RPMI8226 (cell line): ENCODE measurements at places on chromosomes 12 and 14.
A peak's percentile ranks its signal among the peaks of the same experiment; 100 is the strongest.

- DNase-seq, result no peak
These were observed 40.0 kb downstream of the FRS2 start for GRCh38 chr12:69509904-69510827.

DNA sequence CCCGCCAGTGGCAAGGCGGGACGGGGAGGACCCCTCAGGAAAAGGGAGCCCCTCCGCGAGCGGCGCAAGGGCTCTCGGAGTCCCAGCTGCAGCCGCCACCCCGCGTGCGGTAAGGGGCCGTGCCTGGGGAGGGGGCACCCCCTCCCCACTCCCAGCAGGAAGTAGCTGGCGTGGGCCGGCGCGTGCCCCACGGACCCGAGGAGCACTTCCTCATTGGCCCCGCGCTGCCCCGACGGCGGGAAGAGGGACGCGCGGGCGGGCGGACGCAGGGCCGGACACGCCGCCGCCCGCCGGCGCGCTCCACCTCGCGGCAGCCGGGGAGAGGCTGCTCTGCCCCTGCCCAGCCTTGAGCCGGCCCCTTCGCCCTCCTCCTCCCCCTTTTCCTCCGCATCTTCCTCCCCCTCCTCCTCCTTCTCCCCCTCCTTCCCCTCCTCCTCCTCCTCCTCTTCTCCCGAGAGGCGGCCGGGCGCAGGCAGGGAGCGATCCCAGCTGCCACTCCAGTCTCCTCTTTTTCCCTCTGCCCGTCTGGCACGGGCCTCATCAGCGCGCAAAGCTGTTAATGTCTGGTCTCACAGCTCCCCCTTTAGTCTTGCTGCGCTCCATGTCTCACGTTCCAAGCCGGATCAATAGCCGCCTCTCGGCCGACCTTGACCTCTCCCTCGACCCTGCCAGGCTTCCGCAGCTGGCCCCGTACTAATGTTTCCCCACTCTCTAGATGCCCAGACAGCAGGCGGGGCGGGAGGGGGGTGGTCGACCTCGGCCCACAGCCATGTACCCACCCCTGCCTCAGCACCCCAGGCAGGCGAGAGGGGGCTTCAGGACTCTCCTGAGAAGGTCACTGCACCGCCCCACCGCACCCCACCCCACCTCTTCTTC lies 2.6 kb upstream of the BCL11B start:
- peak; percentile 52 for DNase-seq

DNA sequence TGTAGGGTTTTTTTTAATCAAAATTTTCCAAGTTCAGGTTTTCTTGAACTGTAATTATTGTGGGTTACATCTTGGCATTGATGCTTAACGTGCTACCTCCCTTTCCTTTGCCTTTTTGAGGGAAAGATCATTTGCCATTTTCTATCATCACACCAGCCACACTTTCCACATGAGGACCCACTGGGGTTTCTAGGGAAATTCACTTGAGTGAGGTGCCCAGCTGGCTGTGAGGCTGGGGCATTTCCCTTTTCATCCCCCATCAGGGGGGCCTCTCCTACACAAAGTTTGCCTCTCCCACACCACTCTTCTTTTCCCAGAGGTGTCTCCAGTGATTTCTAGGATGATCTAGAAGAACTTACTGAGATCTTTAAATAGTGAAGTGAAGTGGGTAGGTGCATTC lies 335.7 kb downstream of the BMP4 start:
- no peak for DNase-seq

DNA sequence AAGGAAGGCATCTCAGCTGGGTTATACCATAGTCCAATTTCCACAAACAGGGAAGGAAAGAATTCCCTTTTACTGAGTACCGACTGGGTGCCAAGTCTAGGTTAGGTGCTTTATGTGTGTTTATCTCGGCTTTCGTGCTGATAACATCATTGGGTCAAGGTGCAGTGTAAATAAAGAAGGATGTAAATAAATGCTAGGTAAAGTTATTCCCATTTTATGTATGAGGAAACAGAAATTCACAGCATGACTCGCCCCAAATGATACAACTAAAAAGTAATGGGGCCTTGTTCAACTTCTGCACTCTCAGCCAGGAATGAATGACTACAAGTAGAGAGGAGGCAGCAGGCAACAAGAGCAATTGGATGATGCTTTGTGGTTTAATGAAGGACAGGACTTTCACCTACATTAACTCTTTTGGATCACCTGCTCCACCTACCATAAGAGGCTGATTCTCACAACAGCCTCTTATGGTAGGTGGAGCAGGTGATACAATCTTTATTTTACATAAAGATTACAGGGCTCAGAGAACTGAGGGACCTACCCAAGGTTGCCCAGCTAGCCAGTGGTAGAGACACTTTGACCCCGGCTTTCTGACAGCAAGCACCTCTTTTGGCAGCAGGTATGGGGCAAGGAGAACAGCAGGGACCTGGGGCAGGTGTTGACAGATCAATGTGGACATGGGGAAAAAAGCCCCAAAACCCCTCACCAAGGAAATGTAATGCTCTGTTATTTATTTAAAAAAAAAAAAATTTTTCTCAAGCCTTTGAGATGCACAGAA lies 213.4 kb upstream of the NUDT4 start:
- DNase-seq, result no peak

- DNase-seq, result no peak
These were observed 3.6 kb downstream of the NXPH4 start for GRCh38 chr12:57219993-57220754.

- no peak for DNase-seq
These were observed 26.2 kb downstream of the EGLN3 start for GRCh38 chr14:33924566-33925100.

- peak; percentile 55 for DNase-seq
These were observed 1086.5 kb downstream of the SLC6A15 start for GRCh38 chr12:83826112-83826511.

- no peak for DNase-seq
These were observed 554.8 kb downstream of the DIO2 start for GRCh38 chr14:79656496-79656895.

GRCh38 chr12:120571299-120571698 lies 9.9 kb downstream of the POP5 start:
- DNase-seq, result no peak

GRCh38 chr12:119202544-119202943 lies 23.8 kb downstream of the HSPB8 start:
- no peak for DNase-seq

DNA sequence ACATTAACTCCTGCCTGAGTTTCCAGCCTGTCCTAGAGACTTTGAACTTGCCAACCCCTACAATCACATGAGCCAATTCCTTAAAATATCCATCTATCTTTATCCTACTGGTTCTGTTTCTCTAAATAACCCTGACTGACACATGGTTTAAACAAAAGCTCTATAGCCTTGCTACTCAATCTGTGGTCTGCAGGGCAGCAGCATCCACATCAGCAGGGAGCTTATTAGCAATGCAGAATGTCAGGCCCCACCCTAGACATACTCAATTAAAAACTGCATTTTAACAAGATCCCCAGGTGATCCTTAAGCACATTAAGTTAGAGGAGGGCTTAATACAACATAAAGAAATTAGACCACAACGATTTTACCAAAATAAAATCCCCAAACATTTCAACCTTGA lies 108.3 kb upstream of the CPSF6 start:
- DNase-seq, result no peak

- no peak for DNase-seq
These were observed 478.2 kb downstream of the GLT1D1 start for GRCh38 chr12:129331356-129332085.

GRCh38 chr12:68381476-68382219 lies 49.5 kb upstream of the MDM1 start:
- no peak for DNase-seq

GRCh38 chr12:3255057-3255456 lies 177.9 kb downstream of the TSPAN9 start:
- DNase-seq, result no peak

- no peak for DNase-seq
These were observed 6.9 kb upstream of the IFI27 start for GRCh38 chr14:94103554-94104150.

GRCh38 chr14:55438066-55438683 lies 2.2 kb downstream of the TBPL2 start:
- peak; percentile 55 for DNase-seq

GRCh38 chr12:120822832-120823503 lies 81.2 kb downstream of the SPPL3 start:
- no peak for DNase-seq

DNA sequence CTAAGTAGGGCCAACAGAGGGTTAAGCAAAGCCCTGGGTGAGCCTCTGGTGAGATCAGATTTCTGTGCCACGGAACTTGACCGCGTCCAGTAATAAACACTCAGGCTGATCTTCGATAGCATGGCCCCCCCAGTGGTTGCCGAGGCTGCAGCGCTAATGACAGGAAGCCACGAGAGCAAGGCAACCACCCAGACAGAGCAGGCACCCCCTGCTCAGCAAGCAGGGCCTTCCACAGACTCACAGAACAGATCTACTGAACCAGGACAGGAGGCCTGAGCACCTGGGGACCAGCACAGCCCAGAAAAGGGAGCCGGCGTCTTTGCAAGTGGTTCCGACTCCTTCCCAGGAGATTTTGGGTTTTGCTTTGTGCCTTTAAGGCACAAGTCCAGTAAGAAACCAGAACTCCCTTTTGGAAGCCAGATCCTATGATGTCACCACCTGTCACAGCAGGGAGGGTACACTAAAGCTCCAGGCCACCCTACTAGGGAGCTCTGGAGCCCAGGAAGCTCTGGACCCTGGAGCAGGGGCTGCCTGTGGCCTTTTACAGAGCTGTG lies 42.3 kb downstream of the BCL11B start:
- no peak for DNase-seq

- no peak for DNase-seq
These were observed 205.8 kb downstream of the MED13L start for GRCh38 chr12:116071555-116072230.

GRCh38 chr12:125412506-125412905 lies 347.3 kb downstream of the AACS start:
- no peak for DNase-seq

- DNase-seq, result no peak
These were observed 181.5 kb upstream of the SFSWAP start for GRCh38 chr12:131529196-131530040.

DNA sequence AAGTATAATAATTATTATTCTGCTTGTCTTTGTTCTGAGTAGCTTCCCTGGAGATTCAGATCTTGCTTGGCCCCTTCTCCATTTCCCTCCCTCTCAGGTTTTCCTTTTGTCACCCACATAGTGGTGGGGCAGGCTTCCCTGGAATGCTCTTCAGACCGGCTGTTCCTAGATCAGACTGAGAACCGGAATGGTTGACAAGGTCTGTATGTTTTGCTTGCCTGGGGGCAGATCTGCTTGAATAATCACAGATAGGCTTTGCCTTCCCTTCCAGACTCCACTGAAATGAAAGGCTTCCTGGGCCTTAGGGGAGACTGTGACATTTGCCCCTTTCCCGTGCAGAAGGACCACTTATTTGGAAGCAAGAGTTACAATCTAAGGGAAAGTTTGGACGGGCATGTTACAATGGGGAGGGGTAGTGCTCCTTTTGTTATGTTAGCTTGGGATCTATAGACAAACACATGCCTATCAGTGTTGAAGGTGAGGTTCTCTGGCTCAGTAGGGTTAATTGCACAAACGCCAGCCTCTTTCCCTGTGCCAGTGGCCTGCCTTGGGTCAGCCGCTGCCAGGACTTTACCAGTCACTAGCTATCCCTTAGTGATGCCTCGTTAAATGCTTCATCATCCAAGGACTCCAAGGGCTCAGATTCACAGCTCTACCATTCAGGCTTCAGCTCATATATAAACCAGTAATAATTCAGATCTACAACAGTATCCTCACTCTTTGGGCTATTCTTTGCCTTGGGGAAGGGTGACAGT lies 178.6 kb downstream of the SNAPC1 start:
- no peak for DNase-seq

DNA sequence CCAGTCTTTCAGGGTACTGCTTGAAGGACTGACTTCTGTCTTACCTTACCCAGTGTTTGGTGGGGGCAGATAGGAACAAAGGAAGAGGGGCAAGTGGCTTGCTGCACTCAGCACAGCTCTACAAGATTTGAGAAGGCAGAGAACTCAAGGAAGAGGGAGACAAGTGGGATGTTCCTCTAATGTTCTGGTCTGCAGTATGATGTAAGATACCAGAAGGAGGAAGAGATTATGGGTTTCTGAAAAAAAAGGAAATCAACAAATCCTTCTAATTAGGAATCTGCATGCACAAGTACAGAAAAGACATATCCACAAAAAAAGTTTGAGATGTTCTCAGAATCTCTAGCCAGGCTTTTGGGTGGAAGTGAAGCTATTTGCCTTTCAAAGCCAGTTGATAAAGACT lies 37.1 kb downstream of the USP15 start:
- DNase-seq, result no peak

- DNase-seq, result no peak
These were observed 3.5 kb downstream of the ZBTB25 start for GRCh38 chr14:64500088-64500487.

DNA sequence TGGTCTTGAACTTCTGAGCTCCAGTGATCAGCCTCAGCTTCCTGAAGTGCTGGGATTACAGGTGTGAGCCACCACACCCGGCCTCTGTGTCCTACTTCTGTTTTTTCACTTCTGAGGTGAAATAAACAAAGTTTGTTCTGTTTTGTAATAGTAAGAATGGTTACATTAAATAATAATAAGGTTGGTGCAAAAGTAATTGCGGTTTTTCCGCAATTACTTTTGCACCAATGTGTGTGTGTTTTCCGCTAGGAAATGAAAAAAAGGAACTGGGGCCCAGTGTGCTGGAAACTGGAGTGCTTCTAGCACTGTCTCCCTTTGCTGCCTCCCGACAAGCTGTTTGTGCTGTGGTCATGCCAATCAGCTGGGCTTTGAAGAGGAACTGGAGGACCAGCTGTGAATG lies 140.9 kb downstream of the NTS start:
- DNase-seq, result peak; percentile 4

DNA sequence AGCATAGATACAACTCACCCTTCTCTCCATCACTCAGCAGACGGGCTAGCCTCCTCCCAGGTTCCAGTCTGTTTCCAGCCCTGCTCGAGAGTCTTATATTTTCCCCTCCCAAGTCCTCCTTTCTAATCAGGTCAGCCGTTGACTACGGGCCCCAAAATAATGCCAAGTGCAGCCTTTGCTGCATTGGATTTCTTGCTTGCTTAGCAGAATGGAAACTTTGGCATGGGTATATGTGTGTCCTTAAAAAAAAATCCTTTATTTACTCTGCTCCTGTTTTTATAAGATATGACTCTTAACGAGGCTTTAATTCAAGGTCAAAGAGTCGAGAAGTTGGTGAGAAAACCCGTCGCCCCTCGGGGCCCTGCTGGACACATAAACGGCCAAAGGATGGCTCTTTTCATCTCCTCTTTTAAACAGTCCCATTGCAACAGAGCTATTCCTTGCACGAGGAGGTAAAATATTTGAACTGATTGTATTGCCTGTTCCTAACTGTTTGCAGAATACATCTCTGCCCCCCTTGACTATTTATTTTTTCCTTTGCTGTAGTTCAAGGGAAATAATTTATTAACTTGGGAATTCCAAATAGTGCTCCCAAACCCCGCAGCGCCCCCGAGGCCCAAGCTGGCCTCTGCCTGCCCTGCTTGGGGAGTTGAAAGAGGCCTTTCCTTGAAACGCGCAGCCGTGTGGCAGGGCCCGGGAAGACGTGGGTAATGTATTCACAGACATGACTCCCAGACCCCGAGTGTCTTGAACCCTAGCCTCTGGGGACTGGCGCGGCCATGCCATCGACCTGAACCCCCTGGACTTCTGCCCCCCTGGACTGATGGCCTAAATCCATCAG lies 156.5 kb upstream of the MYL2 start:
- no peak for DNase-seq
